Head of caudate nucleus (tissue), 42 donors: ENCODE measurements at places on chromosomes 11 and 22.

DNA sequence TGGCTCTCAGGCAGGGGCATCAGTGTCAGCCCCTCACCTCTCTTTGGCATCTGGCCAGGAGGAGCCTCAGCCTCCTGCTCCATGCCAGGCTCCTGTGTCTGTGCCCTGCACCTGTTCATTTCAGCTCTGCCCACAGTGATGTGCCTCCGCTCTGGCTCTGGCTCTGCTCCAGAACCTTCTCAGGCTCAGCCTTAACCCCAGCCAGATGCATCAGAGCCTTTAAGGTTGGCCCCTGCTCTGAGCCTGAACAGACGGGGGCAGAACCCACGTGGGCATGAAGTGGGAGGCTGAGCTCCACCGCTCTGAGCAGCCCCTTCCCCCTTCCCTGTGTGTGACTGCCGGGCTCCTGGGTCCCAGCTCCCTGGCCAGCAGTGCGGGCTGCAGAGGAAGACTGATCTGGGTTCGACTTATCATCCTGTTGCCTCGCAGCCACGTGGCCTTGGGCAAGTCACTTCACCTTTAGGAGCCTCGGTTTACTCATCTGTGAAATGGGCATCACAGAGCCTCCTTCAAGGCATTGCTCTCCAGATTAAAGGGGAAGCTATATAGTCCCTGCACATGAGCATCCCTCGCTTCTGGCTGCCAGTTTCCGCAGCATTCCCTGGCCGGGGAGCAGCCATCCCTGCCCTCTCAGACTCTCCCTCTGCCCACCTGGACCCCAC is 44.7 kb upstream of the RTL6 start:
- DNase-seq, result no peak

DNA sequence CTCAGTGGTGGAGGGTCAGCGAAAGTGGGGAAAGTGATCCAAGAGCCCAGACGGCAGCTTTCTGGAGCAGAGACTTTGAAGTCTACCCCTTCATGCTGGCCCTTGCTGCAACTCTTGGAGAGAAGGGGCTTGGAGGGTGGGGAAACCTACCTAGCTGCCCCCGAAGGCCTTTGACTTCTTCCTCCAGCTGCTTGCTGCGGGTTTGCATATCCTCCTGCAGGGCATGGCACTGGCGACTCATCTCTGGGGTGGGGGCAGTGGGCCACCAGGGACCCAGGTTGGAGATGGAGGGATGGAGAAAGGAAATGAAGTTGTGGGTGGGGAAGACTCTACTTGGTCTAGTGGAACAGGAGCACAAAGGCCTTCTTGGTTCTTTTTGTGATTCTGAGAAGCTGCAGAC is 7.7 kb downstream of the NHERF4 start:
- no peak for DNase-seq

- no peak for DNase-seq
Measured at GRCh38 chr11:102940714-102941588, 14.6 kb downstream of the MMP13 start.

GRCh38 chr22:46111645-46112306 is 38.5 kb upstream of the PPARA start:
- DNase-seq, result no peak

DNA sequence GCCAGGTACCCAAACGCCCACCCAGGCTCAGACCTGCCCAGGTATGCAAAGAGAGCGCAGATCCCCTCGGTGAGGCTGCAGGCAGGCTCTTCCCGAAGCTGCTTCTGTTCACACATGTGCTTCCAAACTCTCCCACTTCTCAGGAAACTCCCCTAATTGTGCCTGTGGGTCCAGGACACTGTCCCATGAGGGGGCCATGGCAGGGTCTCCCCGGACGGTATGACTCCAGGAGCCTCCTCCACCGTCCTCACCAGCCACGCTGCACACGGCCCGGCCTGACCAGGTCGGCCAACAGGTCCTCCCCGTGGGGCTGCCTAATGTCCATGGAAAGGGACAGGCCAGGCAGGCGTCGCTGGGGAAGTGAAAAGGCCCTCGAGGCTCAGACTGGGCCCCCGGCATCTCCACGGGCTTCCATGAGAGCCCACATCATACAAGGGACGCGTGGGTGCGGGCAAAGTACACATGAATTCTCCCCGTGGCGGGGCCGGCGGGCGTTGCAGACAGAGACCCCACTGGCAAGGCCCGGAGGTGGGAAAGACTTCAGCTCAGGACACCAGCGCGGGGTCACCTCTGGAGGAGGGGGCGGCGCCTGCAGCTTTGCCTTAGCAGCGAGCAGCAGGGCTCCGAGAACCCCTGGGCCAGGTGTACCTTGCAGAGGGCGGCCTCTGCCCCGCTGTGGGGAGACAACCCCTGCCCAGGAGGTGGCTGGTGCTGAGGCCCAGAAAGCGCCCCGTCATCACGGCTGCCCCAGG is 526.1 kb downstream of the BRD1 start:
- DNase-seq, result peak; percentile 30

- DNase-seq, result peak; percentile 18
Measured at GRCh38 chr11:130315354-130315970, 745 bp upstream of the ZBTB44 start.

DNA sequence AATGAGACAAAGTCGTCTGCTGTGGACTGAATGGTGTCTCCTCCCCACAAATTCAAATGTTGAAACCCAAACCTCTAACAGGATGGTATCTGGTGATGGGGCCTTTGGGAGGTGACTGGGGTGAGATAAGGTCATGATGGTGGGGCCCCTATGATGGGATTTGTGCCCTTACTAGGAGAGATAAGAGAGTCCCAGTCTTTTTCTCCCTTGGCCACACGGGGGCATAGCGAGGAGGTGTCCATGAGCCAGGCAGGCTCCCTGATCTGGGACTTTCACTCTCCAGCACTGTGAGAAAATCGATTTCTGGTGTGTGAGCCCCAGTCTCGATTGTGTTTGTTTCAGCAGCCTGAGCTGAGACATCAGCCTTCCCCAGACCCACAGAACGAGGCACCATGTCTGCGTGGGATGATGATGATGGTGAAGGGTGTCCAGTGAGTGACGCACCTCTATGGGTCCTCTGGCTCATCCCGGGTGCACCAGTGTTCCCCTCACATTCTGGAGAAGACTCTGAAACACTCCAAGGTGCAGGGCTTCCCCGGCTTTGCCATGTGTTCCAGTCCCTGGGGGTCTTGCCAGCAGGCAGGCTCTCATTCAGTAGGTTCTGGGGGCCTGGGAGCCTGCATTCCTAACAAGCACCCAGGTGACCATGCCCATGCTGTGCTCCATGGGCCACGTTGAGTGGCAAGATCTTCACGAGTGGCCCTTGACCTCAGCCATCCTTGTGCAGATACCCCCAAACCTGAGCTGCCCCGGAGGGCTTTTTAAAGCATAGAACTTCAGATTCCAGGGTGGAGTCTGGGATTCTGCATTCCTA is 363.0 kb downstream of the CTTN start:
- DNase-seq, result no peak

DNA sequence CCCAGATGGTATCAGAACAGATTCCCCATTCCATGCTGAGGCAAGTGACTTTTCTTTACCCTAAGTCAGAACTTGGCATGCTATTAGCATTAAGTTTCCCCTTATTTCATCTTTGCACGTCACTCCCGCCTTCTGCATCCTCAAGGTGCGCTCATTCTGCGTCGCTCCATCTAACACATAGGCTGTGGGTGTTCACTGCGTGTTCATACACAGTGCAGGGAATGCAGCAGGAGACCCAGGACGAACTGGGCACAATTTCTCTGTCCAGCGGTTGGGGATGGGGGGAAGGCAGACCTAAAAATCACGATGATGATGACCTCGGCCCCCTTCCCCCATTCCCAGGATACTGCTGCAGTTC is 19.7 kb upstream of the ACR start:
- DNase-seq, result peak; percentile 79

GRCh38 chr22:34620832-34621231 is 445.1 kb upstream of the ISX start:
- no peak for DNase-seq

DNA sequence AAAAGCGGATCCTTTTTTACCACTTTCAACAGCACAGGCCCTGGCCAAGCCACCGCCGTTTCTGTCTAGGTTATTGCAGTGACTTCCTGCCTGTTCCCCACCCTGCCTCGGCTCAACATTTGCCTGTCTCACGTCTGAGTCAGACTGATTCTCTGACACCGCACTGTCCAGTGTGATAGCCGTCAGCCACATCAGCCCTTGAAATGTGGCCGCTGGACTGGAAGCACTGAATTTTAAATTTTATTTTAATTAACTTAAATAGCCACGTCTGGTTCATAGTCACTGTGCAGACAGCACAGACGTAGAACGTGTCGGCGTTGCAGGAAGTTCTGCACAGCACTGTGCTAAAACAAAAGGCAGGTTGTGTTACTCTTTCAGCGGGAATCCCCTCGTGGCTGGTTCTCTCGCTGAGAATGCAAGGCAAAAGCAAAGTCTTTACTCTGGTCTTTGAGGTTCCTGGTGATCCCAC is 56.3 kb upstream of the ADSL start:
- DNase-seq, result no peak

DNA sequence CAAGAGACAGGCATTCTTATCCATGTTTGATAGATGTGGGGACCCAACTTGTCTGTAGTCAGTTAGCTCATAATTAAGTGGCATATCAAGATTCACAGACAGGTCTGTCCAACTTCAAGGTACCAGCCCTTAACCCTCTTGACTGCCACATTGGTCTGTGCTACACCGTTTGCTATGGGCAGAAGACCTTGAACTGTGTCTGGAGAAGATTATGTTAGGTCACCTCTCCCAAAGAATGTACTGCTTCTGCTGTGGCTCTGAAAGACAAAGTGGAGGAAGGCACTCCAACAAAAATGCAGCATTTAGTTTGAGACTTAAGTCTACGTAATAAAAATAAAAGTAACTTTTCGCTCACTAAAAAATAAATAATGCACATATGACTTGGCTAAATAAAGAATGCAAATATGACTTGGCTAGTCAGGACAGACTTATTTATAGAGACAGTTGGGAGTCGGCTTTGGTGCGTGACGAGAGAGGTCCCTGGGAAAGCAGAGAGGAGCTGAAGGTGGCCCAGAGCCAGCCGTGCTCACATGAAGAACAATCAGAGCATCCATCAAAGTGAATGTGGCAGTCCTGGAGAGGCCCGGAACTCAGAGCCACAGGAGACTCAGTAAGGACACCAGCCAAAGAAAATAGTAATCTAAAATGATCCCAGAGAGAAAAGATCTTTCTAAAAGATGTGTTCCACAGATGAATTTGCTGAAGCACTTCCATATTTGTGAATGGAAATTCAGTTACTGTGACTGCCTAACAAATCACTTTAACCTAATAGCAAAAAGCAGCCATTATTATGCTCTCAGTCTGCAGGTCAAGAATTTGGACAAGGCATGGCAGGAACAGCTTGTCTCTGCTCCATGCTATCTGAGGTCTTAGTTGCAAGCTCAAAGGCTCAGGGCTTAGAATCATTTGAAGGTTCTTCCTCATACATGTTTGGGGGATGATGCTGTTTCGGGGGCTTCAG is 35.0 kb downstream of the CWC15 start:
- no peak for DNase-seq

- no peak for DNase-seq
Measured at GRCh38 chr11:32529994-32530588, 53.5 kb upstream of the EIF3M start.

GRCh38 chr11:69939551-69940245 is 120.5 kb upstream of the FGF3 start:
- DNase-seq, result no peak

DNA sequence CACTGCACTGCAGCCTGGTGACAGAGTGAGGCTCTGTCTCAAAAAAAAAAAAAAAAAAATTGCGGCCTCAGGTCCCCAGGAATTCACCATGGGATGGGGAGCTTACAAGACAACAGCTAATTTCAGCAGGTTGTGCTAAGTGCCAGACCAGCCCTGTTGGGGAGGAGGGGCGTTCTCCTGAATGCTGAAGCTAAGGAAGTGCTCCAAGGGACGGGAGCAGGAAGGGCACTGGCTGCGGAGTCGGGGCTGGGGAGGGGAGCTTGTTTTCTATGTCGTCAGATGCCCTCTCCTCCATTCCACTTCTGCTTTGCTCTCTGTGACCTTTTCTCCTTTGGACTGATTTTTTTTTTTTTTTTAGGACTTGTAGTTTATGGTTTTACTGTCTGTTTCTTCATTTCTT is 4.5 kb downstream of the ADAMTS15 start:
- no peak for DNase-seq

GRCh38 chr11:69356703-69357457 is 62.9 kb downstream of the MYEOV start:
- no peak for DNase-seq

DNA sequence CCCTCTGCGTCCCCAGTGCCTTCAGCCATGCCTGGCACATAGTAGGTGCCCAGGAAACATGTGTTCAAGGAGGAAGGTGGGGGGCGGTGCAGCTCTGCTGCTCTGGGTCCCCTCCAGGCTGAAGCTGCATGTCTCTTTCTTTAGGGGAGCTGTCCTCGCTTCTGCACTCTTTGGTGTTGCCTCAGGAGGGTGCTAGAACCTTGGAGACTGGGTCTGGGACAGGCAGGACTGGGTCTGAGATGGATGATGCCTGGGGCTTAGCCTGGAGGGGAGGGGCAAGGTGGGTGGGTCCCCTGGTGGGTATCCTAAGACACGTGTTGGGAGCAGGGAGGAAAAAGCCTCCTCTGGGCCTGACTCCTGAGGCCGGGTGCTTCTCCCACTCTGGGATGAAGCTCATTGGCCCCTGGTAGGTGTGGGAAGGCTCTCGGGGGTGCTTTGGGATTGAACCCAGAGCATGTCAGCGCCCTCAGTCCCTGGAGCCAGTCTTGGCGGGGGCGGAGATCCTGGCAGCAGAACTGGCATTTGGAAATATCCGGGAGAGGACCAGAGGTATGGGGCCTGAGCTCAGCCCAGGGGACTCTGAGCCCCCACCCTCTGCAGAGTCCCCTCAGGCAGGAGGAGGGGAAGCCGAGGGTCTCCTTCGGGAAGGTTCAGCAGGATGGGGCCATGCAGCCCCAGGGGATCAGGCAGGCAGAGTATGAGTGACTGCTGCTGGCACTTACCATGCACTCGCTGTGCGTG is 6.7 kb upstream of the GSTP1 start:
- DNase-seq, result no peak

- DNase-seq, result peak; percentile 60
Measured at GRCh38 chr11:35082321-35083180, 56.4 kb upstream of the CD44 start.

GRCh38 chr11:57457643-57458023 is 2.7 kb upstream of the RTN4RL2 start:
- DNase-seq, result no peak

DNA sequence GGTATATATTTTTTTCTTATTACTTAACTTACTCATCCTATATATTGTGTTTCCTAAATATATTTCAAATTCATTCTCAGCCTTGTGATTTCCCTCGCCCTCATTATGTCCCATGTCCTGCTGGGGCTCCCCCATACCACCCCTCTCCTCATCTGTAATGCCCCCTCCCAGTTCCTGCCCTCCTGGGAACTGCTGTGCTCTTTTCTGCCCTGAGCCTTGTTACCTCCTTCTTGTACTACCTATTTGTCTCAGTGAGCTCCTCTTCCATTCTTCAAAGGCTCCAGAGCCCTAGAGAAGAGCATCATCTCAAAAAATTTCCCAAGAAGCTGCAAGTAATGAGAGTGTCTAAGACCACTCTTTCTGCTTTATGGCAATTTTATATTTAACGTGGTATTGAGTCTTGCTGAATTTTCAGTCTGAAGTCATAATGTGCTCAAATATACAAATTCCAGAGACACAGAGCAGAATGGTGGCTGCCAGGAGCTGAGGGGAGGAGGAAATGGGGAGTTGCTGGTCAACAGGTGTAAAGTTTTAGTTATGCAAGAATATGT is 66.5 kb upstream of the TOP3B start:
- DNase-seq, result no peak

- DNase-seq, result no peak
Measured at GRCh38 chr11:20250644-20251247, 90.5 kb upstream of the DBX1 start.

GRCh38 chr22:44661659-44662569 is 40.1 kb upstream of the PRR5 start:
- no peak for DNase-seq

- no peak for DNase-seq
Measured at GRCh38 chr22:23256986-23257888, 76.9 kb downstream of the BCR start.
